ENCODE measurements at places on chromosomes 2 and 18.

DNA sequence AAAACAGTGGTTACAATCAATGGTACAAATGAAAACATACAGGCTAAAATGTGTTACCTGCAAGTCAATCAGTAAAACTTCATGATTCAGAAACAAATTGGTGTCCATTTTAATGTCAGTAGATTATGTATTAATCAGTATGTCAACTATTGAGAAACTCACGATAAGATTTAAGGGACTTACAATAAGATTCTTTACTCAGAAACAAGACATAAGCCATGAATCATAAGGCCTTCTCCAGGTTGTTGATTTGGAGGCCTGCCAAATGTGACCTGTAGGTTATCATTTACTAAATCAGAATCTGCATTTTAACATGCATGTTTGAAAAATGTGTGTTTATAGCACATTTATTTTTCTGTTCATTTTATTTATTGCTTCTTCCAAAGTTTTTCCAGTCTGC is 623.1 kb downstream of the CCDC85A start:
- DNase-seq: no peak

GRCh38 chr2:198371329-198371728 is 566.9 kb downstream of the PLCL1 start:
- DNase-seq: no peak

GRCh38 chr18:8942021-8942908 is 160.2 kb upstream of the NDUFV2 start:
- DNase-seq: no peak

GRCh38 chr2:156099382-156099781 is 233.1 kb downstream of the NR4A2 start:
- DNase-seq: no peak

GRCh38 chr2:221612161-221612560 is 40.1 kb upstream of the EPHA4 start:
- DNase-seq: no peak

DNA sequence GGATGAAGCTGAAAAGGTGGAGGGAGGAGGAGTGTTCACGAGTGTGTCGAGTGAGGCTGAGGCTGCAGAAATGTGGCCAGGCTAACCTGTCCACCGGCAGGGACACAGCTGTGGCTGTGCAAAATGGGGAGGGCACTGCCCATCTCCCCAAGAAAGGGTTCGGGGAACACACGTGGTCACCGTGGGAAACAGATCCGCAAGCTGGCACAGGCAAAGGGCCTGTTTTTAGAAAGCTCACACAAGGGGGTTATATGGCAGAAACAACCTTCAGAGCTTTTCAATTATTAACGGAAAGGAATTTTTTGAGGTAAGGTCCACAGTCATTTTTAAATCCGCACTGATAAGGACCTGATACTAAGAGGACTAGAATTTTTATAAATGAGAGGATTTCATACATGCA is 35.7 kb downstream of the SH3YL1 start:
- DNase-seq: no peak

DNA sequence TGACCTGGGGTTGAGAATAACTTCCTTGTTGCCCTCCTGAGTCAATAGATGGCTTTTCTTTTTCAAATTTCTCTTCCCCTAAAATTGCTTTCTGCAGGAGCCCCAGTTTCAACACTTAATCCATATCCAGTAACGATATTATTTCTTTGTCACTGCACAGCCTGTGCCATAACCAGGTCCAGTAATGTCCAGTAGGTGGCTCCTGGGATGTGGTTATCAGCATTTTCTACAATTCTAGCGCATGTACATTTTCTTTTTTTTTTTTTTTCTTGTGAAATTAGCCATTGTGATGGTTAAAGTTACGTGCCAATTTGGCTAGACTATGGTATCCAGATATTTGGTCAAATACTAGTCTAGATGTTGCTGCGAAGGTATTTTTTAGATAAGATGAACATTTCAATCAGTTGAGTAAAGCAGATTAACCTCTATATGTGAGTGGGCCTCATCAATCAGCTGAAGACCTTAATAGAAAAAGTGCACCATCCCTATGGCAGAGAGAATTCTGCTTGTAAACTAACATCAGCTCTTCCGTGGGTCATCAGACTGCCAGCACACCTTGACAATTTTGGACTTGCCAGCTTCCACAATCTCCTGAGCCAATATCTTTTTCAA is 72.9 kb upstream of the SCG2 start:
- no peak for DNase-seq

Measured in globus pallidus (tissue), 1 donor.